Stimulated activated CD4-positive, alpha-beta T cell treated with anti-CD3 and anti-CD28 coated beads, Interleukin-4, amount 100 ng/mL, for 1 hour (primary cell): ENCODE measurements at places on chromosomes 5 and 9.
A peak's percentile ranks its signal among the peaks of the same experiment; 100 is the strongest.

DNA sequence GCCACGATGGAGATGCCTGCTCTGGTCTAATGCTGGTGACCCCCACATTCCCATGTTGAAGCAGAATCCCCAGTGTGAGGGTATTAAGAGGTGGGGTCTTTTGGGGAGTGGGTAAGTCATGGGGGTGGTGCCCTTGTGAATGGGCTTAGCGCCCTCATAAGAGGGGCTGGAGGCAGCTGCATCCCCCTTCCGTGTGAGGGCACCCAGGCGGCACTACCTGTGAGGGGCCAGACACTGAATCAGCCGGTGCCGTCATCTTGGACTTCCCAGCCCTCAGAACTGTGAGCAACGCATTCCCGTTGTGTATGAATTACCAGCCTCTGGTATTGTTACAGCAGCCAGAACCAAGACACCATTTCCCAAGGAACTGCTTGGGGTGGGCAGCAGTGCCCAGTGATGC lies 27.0 kb upstream of the RNF130 start:
- DNase-seq = no peak

DNA sequence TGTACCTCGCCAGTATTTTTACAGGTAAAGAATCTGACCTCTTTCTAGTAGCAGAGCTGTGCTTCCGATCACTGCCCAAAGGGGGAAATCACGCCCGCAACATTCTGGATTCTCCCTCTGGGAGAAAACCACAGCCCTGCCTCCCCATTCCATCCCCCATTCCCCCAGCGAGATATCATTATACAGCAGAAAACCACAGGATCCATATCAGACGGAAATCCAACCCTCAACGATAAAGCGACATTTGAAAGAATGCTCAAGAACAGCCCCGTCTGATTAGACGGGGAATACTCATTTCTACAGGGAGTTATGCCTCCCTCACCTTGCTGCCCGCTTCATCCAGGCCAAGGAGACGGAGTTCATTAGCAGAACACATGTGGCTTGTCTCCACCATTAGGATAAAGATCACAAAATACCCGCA lies 172.8 kb downstream of the COL23A1 start:
- no peak for DNase-seq

GRCh38 chr5:87051502-87052113 lies 216.1 kb upstream of the RASA1 start:
- no peak for DNase-seq

DNA sequence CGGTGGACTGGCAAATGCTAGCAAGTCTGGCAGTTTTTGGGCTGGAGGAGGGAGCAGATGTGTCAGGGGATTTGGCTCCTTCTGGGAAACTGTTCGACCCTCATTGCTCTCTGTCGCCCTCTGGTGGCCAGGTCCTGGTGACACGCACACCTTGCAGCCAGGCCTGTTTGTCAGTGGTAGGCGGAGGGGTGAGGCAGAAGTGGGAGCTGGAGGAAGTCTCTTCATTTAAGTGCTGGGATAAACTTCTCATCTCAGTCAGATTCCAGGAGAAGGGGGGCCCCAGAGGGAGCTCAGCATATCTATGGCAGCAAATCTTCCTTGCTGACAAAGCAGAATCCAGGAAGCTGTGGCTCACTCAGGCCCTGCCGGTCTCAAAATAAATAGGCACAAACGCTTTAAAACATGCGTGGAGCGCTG lies 326.5 kb downstream of the ZSWIM6 start:
- DNase-seq = peak; percentile 87

GRCh38 chr9:78939311-78940065 lies 632.3 kb upstream of the TLE4 start:
- no peak for DNase-seq

GRCh38 chr9:86483496-86483895 lies 129.3 kb upstream of the TUT7 start:
- no peak for DNase-seq
